Activated CD8-positive, alpha-beta memory T cell treated with anti-CD3 and anti-CD28 coated beads for 4 hours (primary cell): ENCODE measurements at places on chromosomes 7 and 10.

- no peak for DNase-seq
Observed at GRCh38 chr10:30454744-30455510, 20.9 kb downstream of the MAP3K8 start.

DNA sequence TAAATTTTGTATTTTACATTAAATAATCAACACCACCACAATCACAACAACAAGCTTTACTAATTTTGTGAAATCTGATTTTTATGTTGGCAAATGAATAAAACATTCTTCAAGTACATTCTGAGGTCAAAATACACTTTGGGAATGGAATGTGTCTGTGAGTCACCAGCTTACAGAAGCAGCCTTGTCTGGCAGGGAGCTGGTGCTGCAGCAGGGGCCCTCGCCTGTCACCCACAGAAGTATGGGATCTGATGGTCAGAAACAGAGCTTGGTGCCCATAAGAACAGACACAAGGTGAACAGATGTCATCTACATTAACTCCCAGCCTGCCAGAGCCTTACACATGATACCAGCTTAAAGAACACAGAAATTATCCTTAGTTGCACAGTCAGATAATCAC, 496.9 kb downstream of the CCSER2 start:
- no peak for DNase-seq

GRCh38 chr7:16891338-16891737, 9.6 kb upstream of the AGR3 start:
- no peak for DNase-seq

GRCh38 chr10:63384001-63384400, 81.8 kb downstream of the JMJD1C start:
- DNase-seq, result no peak

DNA sequence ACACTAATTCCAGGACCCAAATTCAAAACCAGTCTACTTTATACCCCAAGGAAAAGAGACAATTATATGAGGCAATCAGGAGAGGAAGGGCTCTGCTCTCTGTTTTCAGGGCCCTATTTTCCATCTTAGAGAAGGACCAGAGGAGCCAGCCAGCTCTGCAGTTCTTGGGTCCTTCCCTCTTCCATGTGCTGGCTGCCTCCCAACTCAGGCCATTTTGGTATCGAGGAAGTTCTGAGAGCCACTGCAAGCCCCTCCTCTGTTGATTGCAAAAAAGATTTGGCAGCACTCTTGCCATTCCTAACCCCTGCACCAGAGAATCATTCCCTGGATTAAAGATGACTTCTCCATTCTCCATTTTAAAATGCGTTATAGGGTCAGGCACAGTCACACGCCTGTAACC, 151.2 kb downstream of the AOAH start:
- no peak for DNase-seq

DNA sequence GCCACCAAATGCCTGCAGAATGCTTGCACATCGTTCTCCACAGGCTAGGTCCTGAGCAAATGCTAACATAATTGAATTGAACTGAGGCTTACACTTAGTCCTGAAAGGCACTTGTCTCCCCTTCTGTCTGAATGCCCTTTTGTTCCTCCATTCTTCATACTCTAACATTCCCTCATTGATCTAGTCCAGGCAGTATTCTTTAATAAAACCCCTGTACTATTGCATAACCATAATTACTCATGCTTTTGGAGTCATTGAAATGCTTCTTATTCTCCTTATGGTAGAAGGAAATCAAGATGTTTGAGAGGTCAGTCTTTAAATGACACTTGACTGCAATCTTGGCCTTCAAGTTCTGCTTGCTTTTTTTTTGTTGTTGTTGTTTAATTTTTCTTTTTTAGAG, 7.1 kb downstream of the PI4K2A start:
- no peak for DNase-seq

DNA sequence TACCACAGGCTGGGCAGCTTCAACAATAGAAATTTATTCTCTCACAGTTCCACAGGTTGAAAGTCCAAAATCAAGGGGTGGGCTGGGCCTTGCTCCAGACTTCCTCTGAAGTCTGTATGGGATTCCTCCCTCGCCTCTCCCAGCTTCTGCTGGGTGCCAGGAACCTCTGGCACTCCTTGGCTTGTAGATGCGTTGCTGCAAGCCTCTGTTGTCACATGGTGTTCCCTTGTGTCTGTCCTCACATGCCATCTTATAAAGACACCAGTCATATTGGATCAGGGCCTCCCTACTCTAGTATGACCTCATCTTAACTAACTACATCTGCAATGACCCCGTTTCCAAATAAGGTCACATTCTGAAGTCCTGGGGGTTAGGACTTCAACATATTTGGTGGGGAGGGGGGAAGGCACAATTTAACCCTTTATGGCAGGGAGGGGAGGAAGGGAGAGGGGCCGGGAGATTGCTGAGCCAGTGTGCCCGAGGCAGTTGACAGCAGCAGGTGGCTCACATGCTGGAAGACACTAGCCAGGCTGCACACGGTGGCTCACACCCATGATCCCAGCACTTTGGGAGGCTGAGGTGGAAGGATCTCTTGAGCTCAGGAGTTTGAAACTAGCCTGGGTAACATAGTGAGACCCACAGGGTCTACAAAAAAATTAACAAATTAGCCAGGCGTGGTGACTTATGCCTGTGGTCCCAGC, 18.8 kb downstream of the ZNF282 start:
- no peak for DNase-seq

DNA sequence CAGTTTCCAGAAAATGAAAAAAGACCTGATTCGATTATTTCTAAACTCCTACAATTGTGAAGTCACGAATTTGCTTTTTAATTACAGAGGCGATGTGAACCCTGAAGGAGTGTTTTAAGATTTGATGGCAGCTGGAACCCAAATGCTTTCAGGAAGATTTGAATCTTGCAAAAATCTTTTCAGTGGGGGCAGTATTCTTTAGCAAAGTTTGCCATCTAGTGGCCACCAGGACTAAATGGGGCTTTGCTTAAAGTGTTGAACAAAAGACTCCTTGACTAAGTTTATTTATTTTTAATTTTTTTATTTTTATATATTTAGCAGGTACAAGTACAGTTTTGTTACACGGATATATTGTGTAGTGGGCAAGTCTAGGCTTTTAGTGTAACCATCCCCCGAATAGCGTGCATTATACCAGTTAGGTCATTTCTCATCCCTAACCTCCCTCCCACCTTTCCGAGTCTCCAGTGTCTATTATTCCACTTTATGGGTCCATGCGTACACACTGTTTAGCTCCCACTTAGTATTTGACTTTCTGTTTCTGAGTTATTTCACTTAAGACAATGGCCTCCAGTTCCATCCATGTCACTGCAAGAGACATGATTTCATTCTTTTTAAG, 98.8 kb downstream of the CACNB2 start:
- no peak for DNase-seq

DNA sequence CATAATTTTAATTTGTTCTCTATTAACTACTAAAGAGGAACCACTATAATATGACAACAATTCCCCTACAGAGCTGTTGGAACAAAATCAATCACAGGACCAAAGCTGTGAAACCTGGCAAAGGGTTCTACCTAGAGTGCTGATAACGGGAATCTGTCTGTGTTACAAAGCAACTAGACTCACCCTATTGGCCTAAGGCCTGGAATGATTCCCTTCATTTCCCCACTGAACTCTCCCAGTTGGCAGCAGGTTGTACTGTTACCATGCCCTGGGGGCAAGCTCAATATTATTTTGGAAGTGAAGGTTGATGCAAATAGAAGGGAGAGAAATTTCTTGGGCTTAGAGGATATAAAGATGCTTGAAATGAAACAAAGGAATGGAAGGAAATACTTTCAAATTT, 81.8 kb downstream of the SEMA3A start:
- no peak for DNase-seq

GRCh38 chr7:20440472-20441105, 109.9 kb downstream of the ITGB8 start:
- no peak for DNase-seq

DNA sequence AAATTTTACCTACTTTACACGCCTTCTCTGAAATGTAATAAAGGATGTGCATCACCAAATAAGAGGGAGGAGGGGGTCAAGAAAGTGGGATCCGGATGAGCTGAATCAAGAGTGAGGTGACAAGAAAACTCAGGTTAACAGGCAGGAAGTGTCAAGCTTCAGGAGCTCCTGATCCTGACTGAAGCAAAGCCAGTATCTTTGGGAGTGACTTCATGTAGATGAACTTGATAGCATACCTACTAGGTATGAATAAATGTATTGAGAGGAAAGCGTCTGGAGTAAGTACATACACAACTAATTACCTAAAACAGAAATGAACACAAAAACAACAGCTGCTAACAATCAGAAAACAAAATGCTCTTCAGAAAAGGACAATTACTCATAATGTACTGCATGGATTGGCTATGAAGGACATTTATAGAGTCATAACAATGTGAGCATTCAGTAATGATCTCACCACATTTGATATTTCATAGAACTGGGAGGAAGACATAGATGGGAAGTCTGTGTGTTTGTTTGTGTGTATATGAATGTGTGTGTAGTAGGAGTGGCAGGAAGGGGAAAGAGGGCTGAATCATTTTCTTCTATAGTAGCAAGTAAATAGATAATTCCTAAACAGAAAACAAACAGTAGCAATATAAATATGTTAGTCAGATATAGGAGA, 29.4 kb downstream of the PRKG1 start:
- no peak for DNase-seq

DNA sequence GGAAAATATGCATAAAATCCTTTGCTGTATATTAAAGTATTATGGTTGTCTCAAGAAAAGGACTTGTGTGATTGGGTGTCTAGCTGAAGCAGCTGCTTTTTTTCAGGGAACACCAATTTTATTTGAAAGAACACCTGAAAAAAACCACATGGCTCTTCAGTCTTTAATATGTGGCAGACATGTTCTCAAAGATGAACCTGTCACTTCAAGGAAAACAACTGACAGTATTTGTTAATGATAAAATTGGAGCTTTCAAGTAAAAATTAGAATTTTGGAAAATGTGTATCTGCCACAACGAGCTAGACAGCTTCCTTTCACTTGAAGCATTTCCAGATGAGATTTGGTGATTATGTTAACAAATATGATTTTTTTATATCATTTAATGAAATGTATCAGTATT, 59.3 kb downstream of the INHBA start:
- DNase-seq, result no peak
